ENCODE measurements at places on chromosomes 16 and 17.

DNA sequence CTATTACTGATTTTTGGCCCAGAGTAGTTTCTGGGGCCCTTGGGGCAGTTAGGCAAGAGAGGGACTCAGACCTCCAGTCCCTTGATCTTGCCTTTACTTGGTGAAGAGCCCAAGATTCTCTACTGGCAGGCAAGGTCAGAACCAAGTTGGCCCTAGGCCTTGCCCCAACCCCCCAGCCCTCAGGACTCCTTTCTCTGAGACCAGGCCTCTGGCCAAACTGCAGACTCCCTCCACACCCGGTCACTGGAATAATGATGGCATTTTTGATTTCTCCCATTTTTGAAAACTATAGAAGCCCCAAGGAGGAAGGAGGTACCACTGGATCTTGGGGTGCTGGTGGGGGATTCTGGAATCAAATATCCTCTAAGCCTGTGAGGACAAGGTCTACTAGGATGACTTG lies 18.0 kb upstream of the HOXB9 start:
- no peak for DNase-seq

- no peak for DNase-seq
These were observed 44.3 kb downstream of the RGS9 start for GRCh38 chr17:65181237-65182061.

GRCh38 chr17:78214706-78215061 lies 631 bp downstream of the BIRC5 start:
- DNase-seq: no peak

- no peak for DNase-seq
These were observed 28.2 kb downstream of the ST3GAL2 start for GRCh38 chr16:70410734-70411133.

- no peak for DNase-seq
These were observed 6.8 kb downstream of the MEAK7 start for GRCh38 chr16:84497418-84498222.

DNA sequence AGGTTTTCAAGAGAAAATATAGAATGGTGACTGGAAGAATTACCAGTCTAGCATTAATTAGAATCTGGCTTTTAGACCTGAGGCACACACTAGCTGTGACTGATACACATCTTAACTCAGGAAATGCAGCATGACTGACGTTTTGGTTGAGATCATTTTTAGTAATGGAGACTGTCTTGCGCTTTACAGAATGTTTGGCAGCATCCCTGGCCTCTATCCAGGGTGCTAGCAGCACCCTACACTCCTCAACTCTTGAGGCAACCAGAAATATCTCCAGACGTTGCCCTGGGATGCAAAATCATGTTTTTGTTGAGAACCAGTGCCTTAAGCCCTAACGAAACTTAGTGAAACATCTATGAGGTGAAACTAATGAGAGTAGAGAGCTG lies 109.0 kb downstream of the HS3ST3A1 start:
- DNase-seq: no peak

- no peak for DNase-seq
These were observed 16.1 kb downstream of the NAA60 start for GRCh38 chr16:3459401-3460090.

DNA sequence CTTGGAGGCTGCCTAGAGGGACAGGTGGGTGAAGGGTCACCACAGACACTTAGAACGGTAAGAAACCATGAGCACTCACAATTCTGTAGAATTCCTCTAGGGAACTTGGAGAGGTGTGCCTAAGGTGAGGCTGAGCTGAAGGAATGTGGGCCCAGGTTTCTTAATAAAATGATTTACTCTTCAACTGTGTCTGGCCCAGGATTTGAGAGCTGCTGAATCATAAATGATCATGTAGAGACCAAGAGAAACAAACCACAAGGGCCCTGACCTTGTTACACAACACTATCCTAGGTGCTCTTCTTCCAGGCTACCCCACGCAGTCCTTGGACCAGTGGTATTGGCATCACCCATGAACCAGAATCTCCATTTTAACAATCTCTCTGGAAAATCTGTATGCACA lies 27.7 kb downstream of the ZNF18 start:
- no peak for DNase-seq

DNA sequence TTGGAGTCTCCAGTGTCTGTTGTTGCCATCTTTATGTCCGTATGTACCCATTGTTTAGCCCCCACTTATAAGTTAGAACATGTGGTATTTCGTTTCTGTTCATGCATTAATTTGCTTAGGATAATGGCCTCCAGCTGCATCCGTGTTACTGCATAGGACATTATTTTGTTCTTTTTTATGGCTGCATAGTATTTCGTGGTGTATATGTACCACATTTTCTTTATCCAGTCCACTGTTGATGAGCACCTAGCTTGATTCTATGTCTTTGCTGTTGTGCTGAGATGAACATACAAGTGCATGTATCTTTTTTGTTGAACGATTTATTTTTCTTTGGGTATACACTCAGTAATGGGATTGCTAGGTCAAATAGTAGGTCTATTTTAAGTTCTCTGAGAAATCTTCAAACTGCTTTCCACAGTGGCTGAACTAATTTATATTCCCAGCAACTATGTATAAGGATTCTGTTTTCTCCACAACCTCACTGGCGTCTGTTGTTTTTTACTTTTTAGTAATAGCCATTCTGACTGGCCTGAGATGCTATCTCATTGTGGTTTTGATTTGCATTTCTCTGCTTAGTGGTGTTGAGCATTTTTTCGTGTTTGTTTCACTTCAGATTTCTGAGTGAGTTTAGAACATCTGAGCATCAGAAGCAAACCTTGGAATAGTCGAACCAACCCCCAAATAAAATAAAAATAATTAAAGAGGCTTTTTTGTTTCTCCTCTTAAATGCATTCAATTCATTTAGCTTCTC lies 304.7 kb downstream of the ZFHX3 start:
- DNase-seq: no peak

- DNase-seq: no peak
These were observed 21.6 kb upstream of the MSI2 start for GRCh38 chr17:57234739-57235092.

DNA sequence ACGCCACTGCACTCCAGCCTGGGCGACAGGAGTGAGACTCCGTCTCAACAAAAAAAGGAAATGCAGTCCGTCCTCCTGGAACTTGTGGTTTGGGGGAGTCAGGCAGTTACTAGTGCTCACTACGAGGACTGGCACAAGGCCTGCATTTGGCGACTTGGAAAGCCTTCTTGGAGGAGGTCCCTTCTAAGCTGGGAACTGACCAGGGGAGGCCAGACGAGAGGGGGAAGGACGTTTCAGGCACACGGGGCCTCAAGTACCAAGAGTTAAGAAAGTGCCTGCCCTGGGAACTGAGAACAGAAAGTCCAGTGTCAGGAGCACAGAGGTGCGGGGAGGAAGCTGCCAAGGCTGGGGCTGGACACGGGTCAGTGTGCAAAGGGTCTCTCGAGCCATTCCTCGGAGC lies 89.9 kb downstream of the ABR start:
- DNase-seq: no peak

- no peak for DNase-seq
These were observed 19.2 kb downstream of the ZC3H18 start for GRCh38 chr16:88589441-88589840.

DNA sequence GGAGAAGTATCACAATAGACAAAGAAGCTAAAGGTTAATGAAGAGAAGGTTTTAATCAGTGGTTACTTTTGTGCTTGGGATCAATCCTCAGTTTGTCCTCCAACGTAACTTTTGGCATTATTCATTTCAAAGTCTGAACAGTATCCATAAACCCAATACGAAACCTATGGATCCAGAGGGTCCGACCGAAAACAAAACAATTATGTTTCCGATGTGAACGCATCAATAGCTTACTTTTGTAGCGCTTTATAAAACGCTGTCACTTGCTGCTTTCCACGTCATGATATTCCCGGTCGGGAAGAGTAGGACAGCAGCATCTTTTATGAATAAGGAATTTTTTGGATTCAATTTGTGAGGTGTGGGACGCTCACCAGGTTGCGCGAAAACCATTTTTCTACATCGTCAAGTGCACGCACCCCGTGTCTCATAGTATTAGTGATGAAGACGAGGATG lies 383.8 kb downstream of the ZFHX3 start:
- no peak for DNase-seq

- DNase-seq: no peak
These were observed 13.6 kb upstream of the TNS4 start for GRCh38 chr17:40515011-40515410.

GRCh38 chr17:75825748-75826370 lies 18.3 kb downstream of the UNC13D start:
- DNase-seq: no peak

GRCh38 chr17:17900615-17901520 lies 64.1 kb upstream of the SREBF1 start:
- DNase-seq: no peak

DNA sequence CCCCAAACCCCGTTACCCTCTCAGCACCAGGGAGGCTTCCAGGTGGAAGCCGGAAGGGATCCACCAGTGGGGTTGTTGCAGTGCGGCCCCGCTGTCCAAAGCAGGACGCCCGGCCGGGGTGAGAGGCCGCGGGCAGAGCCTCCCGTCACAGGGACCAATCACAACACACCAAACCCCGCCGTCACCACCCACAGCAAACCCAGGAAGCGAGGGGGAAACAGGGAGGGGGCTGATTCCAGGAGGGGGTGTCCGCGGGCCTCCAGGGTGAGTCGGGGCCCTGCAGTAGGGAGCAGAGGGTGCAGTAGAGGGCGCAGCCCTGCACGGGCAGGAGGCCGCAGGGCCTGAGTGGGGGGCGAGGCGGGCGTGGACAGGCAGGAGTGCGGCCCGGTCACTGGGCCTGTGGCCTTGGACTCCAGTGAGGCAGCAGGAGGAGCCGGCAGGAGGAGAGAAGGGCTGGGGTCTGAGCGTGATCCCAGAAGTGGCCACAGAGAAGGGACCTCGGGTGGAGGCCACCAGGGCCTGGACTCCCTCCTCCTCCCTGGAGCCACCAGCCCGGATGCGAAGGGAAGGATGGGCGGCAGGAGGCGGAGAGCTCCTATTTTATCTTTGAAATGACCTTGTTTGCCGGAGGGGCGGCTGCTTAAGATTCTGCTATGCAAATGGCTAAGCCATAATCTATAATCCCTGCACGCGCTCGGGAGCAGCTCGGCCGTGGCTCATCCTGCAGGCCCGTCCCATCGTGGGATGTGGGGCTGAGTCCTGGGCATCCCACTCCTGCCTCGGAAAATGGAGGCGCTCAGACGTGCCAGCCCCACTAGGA lies 41.5 kb downstream of the ZFPM1 start:
- DNase-seq: no peak

Data from NCI-H1417 treated with DMSO at 0.1 percent for 48 hours (cell line).